ENCODE measurements at places on chromosomes 2 and 18.

DNA sequence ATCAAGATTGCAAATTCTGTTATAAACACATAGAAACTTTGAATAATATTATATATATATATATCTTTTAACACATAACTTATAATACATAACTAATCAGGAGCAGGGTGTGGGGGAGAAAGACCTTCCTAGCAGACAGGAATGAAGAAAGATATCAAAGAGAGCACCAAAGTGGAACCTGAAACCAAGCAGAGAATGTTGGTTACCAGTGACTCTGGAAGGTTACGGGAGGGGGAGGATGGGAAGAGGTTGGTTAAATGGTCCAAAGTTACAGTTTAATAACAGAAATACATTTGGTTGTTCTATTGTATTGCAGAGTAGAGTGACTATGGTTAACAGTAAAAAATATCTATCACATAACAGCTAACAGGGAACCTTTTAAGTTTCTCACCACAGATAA lies 366.7 kb downstream of the LRRTM4 start:
- DNase-seq, result no peak

- peak; percentile 54 for DNase-seq
These were observed 58.1 kb downstream of the MYO3B start for GRCh38 chr2:170235860-170236679.

DNA sequence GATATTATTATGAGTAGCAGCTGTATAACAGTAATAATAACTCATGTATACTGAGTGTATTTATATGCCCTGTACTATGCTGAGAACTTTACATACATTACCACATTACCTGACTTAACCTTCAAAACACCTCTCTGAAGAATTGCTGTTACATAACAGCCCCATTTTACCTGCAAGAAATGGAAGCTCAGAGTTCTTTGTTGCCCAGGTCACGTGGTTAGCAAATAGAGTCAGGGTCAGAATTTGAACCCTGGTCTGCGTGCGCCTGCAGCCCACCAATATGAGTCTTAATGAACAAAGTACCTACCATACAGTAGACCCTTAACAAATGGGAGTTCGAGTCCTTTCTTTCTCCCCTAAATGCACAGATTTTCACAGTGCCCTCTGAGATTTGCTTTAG lies 101.9 kb downstream of the MCFD2 start:
- DNase-seq, result no peak

DNA sequence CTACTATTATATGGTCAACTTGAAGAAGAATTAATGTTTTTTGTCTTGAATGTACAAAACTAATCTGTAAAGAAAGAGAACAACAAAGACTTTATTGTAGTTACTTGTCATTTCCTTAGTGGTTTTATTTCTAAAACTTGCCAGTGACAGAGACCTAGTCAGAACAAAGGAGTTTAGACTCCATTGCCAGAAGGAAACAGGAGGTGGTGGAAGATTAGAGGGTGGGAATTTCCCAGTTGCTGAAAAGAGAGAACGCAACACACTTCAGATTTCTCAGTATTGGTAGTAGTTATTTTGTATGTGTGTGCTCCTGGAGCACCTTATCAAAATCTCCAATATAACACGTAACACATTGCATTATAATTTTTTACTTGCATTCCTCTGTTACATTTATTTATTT lies 81.4 kb downstream of the CDCA7 start:
- DNase-seq, result no peak

DNA sequence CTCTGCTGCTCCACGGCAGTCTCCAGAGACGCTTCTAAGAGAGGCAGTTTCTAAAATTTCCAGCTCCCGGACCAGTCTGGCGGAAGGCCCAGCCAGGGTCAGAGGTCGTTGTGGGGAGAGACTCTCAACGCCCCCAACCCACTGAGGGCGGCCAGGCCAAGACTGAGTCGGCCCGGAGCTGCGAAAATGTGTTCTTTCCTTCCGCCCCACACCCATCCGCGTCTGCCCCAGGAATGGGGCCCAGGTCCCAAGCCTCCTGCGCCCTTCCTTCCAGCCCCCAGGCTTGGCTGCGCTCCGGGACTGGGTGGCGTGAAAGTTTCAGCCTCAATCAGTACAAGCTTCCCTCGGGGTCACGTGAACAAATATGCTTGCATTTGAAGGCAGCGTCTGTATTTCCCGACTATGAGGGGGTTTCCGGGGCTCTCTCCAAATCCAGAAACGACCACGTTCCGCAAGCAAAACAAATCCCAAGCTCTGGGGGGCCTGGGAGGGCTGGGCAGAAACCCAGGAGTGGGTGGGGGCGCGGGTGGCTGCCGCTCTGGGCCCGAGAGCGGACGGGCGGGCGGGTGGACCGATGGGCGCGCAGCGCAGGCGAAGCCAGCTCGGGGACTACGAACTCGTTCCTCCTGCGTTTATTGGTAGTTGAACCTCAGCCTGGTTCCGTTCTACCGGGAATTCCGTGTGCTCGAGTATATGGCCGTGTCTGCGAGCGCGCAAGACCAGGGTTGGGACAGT lies 3.3 kb downstream of the HOXD3 start:
- no peak for DNase-seq

DNA sequence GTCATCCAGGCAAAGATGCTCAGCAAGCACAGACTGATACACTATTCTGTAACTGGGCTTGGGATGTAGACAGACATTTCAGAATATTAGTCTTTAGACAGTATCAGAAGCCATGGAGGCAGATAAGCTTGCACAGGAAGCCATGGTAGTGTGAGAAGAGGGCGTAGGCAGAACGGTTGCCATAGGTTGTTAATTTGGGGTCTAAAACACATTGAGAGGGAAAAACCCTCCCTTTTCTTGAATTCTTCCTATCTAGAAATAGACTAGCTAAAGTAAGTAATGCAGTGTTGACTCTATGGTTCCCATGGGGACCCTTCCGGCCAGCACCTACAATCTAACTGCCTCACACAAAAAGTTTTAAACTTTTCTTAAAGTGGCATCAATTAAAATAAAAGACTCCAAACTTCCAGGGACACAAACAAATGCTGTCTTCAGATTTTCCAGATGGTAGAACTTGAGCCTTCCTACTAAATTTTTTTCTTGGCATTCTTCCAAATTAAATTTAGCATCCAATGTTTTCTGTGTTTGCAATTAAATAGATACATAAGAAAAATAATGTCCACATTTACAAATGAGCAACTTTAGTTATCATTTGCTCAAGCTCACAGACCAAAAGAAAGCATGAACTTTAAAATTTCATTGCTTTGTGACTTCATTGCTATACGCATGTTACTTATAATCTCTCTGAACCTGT lies 1.9 kb downstream of the PRKRA start:
- DNase-seq, result no peak

- DNase-seq, result no peak
These were observed 95.3 kb upstream of the PARD3B start for GRCh38 chr2:204449977-204450376.

DNA sequence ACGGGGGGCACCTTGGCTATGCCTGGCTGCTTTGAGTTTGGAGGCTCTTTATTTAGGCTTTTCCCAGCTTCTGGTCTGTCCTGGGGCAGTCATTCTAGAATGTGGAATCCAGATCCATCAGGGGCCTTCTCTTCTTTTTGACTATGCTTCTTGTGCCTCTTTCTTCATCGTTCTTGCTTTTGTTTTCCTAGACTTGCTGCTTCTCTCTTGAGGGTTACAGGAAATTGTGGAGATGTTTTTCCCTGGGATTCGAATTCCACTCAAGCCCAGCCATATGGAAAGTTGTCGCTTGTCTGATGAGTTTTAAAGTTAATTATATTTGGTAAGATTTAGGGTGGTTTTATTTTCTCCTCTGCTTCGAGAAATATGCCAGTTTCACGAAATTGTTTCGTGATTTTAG lies 2.4 kb downstream of the GLI2 start:
- DNase-seq, result no peak
